ENCODE measurements at places on chromosomes 7 and 10.

DNA sequence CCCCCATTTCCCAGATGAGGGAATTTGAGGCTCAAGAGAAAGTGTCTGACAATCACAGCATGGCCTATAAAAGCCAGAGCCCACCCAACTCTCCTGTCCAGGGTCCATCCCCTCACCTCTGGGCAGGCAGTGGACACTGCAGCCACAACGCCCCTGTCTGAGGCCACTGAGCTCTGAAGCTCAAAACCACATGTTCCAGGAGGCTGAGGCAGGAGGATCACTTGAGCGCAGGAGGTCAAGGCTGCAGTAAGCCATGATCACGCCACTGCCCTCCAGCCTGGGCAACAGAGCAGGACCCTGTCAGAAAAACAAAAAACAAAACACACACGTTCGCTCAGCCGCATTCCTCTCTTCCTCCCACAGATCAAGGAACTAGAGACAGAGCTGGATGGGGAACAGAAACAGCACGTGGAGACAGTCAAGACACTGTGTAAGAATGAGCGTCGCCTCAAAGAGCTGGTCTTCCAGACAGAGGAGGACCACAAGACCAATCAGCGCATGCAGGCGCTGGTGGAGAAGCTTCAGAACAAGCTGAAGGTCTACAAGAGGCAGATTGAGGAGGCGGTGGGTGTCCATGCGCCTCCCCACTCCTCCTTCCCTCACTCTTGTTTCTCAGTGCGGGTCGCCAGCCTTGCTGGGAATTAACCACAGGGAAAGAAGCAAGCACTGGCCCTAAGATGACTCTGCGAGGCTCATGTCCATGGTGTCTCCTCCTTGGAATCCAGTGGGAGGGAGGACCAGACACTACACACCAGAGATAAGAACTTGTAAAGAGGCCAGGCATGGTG lies 20.0 kb upstream of the ARPC1A start:
- no peak for DNase-seq

DNA sequence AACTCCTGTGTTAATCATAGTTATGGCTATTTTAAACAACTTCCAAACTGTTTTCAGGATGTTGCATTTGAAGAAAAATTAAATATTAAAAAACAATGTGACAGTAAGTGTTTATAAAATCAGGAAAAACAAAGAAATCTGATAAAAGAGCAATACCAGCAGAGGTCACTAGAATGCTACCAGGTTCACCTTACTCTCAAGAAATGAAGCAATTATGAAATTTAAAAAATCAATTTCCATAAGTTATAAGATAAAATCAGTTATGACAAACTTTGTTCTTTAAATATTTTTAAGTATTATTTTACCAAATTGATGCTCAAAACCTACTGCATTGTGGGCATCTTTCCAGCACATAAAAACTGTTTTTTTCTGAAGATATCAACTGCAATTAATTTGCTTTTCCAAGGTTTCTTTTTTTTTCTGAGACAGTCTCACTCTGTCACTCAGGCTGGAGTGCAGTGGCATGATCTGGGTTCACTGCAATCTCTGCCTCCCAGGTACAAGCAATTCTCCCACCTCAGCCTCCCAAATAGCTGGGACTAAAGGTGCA lies 50.7 kb upstream of the RHEB start:
- DNase-seq, result no peak

- DNase-seq, result no peak
Observed at GRCh38 chr10:114329634-114330365, 74.5 kb downstream of the AFAP1L2 start.

DNA sequence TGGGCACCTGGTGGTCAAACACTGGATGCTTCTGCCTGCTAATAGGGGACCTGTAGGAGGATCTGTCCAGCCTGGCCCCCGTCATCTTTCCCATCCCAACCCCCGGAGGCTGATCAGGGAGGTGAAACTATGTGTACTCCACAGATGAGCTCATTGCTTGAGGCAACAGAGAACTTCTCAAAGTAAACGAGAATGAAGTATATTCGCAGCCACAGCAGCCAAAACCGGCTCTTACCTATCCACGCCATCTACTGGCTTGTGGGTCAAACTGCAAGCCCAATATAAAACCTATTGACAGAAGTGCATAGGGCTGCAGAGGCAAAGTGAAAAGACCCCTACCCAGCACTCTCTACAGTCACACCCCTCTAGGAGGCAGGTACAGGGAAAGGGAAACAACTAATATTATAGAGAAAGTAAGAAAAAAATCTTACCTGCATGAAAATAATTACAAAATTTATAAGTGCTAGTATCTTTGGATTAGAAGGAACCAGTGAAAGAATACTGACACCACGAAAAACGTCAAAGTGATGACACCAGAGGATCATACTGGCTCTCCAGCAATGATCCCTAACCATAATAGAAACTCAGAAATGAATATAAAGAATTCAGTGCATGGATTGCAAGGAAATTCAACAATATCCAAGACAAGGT lies 973.5 kb downstream of the ANKRD7 start:
- DNase-seq, result peak; percentile 19

GRCh38 chr10:48423884-48424283 lies 117.4 kb downstream of the MAPK8 start:
- DNase-seq, result no peak

DNA sequence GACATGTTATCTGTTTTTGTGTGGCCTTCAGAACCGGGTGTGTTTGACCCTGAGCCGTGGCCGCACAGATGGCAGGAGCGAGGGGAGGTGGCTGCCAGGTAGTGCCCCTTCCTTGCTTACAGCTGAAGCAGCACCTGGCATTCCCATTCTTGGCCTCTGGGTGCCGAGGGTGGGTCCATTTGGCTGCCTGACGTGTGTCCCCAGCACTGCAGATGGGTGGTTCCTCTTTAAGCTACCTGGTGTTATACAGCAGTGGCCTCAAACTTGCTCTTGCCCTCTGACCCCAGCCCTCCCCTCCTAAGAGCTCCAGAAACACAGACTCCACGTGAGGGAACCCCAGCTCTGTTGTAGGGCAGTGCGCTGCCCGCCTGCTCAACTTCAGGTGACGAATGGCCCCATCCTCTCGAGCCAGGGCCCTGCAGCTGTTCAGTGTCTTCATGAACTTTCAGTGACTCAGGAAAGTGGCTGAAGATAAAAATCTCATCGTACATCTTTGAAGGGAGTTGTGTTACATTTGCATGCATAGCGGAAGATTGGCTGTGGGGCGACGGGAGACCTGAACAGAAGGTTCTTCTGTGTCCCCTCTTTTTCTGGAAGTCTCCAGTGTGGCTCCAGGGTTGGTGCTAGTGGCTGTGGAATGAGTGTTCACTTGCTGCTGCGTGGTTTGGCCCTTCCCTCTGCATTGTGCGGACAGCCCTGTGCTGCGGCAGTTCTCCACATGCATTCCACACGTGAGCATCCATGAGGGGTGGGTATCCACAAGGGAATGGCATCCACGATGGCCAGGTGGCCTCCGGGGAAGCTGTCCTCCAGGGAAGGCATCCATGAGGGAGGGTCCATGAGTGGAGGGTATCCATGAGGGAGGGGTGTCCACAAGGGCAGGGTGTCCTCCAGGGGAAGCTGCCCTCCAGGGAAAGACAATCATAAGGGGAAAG lies 91.6 kb downstream of the INPP5A start:
- DNase-seq, result no peak

GRCh38 chr7:131370523-131370968 lies 42.9 kb downstream of the MKLN1 start:
- no peak for DNase-seq

- DNase-seq, result no peak
Observed at GRCh38 chr10:17644485-17644943, 563 bp downstream of the STAM start.

- DNase-seq, result no peak
Observed at GRCh38 chr10:118638680-118639079, 43.2 kb upstream of the PRLHR start.

- no peak for DNase-seq
Observed at GRCh38 chr10:93548376-93549071, 17.9 kb upstream of the FFAR4 start.

- DNase-seq, result peak; percentile 61
Observed at GRCh38 chr7:116499168-116500077, at the start of gene CAV2. TSS of gene CAV2 (plus strand) at chr7:116499738. CDS start at chr7:116499782, 44 bp downstream.

- no peak for DNase-seq
Observed at GRCh38 chr7:8938044-8938805, 504.8 kb downstream of the NXPH1 start.

DNA sequence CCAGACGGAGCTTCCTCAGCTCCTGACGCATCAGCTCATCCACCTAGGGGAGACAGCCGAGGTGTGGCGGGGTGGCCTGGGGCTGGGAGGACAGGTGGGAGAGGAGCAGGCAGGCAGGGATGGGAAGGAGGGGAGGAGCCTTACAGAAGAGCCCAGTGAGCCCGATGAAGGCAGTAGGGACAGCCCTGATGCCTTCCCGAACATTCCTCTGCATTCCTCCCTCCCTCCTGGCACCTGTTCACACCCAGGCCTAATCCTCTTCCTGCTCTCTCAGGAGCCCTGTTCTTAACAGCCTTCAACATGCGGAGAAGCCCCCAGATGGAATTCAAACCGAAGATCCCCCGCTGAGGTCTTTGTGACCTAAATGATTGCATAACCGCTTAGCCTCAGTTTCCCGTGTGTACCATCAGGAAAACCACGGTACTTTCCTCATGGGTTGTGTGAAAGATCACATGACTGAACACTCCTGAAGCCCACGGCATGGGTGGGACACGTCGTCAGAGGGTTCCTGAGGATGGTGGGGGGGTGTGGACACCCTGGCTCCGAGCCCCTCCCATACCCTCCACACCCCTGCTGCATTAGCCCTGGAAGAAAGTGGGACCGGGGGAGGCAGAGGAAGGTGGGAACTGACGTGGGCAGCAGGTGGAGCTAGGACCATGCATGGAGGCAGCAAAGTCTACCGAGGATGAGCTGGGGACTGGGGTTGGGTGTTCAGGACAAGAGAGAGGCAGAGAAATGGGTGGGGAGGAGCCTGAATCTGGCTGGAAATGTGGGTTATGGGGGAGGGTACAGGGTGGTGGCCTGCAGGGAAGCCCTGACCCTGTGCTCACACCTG lies 8.8 kb upstream of the ASB10 start:
- no peak for DNase-seq

DNA sequence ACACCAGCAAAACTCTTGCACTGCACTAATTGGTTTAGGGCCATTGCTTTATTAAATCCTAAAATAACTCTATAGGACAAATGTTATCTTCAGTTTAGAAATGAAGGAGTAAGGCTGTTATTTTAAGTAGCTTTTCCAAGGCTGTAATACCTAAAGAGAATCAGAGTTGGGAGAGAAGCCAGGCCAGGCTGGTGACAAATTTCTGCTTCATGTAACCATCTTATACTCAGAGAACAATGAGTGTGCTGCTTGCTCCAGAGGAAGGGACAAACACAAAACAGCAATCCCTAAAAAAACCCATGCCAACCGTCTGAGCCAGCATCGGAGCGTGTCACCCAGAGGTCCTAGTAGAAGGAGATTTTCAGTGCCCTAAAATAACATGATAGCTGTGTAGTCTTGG lies 49.7 kb upstream of the TARP start:
- no peak for DNase-seq

- no peak for DNase-seq
Observed at GRCh38 chr10:112701211-112701877, 248.7 kb upstream of the TCF7L2 start.

DNA sequence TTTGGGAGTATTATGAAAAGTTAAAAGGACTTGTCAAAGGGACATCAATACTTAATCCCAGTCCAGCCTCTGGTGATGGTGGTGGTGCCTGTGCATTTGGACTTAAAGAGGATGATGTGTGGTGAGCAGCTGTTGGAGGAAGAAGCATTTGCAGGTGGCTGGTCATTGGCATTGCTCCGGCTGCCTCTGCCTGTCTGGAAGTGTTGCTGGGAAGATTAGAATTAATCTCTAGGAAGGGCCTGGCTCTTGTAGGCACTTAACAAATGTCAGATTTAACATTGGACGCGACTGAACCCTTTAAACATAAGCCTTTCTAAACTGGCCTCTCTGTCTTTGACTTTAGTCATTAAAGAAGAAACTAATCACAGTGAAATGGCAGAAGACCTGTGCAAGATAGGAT lies 58.8 kb downstream of the FIGNL1 start:
- DNase-seq, result no peak

DNA sequence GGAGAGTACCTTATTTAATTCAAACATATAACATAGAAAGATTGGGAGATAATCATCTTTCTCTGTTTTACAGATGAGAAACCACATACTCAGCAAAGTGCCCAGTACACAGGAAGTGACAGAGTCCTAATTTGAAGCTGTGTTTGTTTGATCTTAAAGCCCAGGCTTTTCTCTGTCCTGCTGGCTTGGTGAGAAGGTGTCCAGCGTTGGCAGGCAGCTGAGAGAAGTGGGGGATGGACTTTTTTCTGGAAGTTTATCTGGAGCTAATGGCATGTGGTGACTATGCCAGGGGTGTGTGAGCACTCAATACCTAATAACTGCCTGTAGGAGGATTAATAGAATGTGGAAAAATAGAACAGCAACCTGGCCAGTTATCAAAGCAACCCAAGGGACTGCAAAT lies 60.8 kb downstream of the NPSR1 start:
- DNase-seq, result no peak

DNA sequence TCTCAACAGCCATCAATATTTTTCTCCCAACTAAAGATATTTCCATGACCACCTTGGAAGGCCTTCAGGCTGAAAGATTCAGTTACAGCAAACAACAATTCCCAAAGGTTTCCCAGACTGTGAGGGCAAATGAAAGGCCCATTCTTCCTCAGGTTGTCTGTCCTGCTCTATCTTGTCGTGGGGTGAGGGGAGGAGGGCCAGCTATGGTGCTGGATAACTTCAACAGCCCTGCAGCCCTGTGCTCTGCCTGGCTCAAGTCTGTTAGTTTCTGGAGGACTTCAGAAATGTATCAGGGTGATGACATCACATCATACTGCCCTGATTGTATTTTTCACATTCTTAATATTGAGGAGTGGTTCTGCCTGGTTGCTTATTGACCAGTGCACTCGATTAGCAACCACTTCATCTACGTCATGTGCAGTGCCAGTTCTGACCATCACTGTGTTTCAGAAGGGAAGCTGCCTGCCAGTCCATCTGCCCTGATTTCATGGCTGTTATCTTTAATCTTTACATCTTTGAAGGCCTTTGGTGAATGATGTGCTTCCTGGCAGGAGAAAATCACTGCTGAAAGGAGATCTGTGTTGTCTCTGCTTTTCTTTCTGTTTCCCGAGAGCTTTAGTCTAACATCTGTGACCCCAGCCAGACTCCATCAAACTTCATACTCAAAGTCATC lies 135.5 kb downstream of the NRF1 start:
- DNase-seq, result no peak

- peak; percentile 37 for DNase-seq
Observed at GRCh38 chr10:96339956-96340904, 18.6 kb downstream of the OPALIN start.

DNA sequence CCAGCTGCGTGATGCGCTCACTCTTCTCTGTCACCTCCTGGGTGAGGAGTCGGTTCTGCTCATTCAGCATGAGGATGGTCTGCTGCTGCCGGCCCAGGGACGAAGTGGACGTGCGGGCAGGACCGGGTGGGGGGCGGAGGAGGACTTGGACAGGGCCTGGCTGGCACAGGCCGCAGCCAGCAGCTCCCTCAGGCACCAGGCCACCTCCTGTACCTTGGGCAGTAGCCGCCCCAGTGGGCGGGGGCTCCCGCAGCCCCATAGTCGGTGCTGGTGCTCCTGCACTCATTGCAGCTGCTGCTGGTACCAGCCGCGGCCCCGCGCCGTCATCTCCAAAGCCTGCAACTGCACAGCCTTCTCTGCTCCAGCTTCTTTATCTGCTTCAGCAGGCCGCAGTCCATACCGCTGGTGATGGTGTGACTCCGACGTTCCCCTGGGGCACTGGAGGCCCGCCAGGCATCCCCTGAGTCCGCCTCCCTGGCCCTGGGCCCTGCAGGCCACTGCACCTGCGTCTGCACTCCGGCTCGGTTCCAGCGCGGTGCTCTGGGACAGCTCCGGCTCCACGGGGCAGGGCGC lies 884.9 kb upstream of the ZNF722 start:
- DNase-seq, result no peak

- DNase-seq, result no peak
Observed at GRCh38 chr7:66957595-66958290, 36.7 kb downstream of the TMEM248 start.

Measured in HuH-7 (cell line).